ENCODE measurements at places on chromosomes 5 and 9.

DNA sequence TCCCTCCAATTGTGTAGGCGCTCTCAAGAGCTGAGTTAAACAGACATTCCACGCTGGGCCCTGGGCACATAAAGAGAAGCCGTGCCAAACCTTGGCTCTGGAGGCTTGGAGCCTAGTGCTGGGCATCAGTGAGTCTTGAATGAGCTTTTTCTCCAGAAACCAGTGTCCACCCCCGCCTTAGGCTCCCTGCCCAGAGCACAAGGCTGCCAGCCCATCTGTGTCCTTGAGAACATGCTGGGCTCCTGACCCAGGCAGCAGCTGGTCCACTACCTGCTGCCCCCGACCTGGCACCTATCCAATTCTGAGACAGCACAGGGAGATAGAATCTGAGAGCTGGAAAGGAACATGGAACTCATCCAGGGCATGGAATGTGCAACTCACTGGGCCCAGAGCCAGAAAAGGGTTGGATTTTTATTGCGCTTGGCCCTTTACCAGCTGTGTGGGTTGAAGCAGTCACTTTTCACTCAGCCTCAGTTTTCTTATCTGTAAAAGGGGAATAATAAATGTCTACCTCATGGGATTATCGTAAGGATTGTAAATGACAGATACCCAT, 92.4 kb upstream of the CPLX2 start:
- no peak for DNase-seq

GRCh38 chr5:100890461-100891008, 12.5 kb downstream of the ST8SIA4 start:
- DNase-seq = no peak

- no peak for DNase-seq
Observed at GRCh38 chr9:68513385-68513784, 27.3 kb downstream of the TMEM252 start.

- no peak for DNase-seq
Observed at GRCh38 chr5:147636729-147636984, 126.8 kb upstream of the DPYSL3 start.

DNA sequence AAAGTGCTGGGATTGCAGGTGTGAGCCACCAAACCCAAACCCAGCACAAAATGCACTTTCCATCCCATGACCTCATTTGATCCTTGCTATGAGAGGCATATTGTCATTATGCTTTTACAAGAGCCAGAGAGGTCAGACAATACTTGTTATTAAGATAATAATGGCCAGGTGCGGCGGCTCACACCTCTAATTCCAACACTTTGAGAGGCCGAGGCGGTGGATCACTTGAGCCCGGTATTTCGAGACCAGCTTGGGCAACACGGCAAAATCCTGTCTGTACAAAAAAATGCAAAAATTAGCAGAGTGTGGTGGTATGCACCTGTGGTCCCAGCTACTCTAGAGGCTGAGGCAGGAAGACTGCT, 55.9 kb upstream of the IL17B start:
- DNase-seq = no peak

Data from Jurkat, Clone E6-1 (cell line).